ENCODE measurements at places on chromosomes 11 and 22.

DNA sequence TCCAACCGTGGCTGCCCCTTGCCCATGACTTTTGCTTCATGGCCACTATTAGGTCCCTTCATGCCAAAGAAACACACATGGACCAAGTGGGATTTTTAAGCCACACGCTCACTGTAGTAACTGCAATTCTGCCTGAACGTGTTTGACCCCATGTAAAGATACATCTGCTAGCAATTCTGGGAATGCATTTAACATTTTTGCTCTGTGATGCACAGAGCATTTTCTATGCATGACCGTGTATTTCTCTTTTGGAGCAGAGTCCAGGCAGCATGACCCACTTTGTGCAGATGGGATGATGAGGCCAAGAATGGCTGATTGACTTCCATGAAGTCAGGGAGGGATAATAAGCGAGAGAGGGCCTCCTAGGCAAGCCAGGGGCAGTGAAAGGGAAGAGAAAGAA, 108.5 kb downstream of the TP53I11 start:
- DNase-seq = no peak

DNA sequence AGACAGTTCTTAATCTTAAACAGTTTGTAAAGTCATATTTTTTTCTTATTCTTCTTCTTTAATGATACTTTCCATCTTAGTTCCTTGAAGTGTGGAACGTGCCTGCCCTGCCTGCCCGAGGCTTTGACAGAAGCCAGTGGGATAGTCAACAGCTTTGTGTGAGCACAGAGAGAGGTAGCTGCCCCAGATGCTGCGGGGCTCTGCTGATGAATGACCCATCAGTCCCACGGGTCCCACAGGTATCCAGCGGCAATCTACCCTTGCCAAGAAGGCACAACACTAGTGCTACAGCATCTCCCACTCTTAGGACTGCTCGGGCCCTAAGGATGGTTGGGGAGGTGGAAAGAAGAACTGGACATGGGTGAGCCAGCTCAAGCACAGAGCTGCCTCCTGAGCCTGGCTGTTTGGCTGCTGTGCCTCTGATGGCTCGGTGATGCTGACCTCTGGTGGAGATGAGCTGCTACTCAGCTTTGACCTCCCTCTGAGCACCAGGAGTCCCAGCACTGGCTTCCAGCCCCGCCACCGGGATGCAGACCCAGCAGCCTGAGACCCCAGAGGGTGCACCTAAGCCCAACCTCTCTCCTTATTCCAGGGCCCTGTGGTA, 11.8 kb upstream of the APLNR start:
- peak; percentile 69 for DNase-seq

- DNase-seq = no peak
Observed at GRCh38 chr11:121780971-121781370, 328.2 kb upstream of the SORL1-AS1 start.

GRCh38 chr11:20110908-20111669, 49.2 kb downstream of the DBX1 start:
- peak; percentile 90 for DNase-seq

GRCh38 chr22:36913427-36914389, at the start of gene CSF2RB:
TSS of gene CSF2RB (plus strand) at chr22:36913628. CDS start at chr22:36922208, 8,580 bp downstream.
- DNase-seq = no peak

DNA sequence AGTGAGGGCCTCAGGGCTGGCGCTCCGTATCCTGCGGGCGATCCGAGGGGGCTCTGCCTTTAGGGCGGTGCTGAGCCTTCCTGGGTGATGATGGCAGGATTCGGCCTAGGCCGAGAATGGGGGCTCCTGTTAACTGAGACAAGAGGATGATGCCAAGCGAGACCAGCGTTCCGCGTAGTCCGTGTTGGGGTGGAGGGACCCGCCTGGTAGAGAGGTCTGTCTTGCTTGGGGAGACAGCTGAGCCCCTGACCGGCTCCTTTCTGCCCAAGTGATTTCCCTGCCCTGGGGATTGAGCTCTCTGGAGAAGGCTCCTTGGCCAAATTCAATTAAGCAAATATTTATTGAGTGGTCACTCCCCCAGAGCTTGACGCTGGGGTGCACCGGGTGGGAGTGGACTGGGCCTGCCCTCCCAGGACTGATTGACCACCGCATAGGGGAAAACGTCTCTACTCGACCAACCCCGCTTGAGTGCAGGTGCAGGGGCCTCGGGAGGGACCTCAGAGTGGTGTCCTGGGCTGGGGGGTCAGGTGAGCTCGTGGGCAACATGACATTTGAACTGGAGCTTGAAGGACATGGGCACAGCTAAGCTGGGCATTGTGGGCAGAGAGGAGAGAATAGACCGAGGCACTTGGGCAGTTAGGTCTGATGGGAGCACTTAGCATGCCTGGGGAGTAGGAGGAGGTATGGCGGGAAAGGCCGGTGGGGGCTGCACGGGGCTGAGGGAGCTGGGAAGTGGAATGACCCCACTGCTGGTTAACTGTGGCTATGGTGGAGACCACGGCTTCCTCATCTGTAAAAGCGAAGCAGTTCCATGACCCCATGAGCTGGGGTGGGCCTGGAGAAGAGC, 1.1 kb downstream of the GNAZ start:
- DNase-seq = no peak

DNA sequence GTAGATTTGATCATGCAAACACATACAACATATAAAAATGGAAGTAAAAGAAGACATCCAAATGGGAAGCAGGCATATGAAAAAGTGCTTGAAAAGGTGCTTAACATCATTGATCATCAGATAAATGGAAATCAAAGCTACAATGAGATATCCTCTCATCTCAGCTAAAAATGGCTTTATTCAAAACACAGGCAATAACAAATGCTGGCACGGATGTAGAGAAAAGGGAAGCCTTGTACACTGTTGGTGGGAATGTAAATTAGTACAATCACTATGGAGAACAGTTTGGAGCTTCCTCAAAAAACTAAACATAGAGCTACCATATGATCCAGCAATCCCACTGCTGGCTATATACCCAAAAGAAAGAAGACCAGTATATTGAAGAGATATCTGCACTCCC, 549 bp upstream of the TCN1 start:
- DNase-seq = no peak

DNA sequence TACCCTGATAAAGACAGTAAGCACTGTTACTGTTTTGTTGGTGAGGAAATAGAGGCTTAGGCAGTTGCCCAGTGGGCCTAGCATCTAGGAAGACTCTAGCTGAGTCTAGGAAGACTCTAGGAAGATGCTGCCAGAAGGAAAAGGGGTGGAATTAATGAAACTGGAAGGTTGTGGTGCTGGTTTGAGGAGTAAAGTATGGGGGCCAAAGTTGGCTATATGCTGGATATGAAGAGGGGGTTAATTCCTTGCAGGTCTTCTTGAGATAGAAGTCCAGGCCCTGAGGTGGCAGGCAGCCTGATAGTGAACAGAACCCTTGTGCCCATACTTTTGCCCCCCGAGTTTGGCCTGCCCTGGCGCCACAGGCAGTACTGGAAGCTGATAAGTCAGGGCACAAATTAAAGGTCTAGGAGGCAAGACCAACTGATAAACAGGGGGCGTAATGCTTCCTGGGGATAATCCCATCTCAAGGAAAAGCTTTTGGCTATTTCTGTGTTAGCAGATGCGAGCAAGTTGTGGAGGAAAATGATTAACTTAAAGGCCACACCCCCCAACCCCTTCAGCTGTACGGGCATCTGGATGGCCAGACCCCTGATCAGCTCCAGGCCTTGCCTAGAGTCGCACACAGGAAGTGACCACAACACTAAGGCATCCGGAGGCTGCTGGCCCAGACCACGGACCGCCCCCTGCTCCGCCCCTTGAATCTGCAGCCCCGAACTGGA, 3.1 kb downstream of the ILK start:
- peak; percentile 78 for DNase-seq

- DNase-seq = no peak
Observed at GRCh38 chr11:134613646-134614045, 201.6 kb upstream of the B3GAT1 start.

GRCh38 chr22:41939981-41940831, 6.7 kb downstream of the CENPM start:
- DNase-seq = no peak

GRCh38 chr11:1105183-1105565, 30.5 kb downstream of the MUC2 start:
- DNase-seq = no peak

- DNase-seq = no peak
Observed at GRCh38 chr11:5818245-5818886, 9.6 kb downstream of the OR52N2 start.

DNA sequence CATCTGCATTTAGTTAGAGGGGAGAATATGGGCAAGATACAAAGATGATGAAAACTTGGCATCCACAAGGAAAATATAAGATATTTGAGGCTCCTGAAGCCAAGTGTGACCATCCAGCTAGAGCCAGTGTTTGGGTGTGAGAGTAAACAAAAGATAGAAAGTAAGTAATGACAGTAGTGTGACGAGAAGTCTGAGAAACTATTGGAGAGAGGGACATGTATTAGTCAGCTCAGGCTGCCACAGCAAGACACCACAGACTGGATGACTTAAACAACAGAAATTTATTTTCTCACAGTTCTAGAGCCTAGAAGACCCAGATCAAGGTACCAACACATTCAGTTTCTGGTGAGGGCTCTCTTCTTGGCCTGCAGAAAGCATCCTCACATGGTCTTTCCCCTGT, 6.4 kb upstream of the CCKBR start:
- DNase-seq = no peak

DNA sequence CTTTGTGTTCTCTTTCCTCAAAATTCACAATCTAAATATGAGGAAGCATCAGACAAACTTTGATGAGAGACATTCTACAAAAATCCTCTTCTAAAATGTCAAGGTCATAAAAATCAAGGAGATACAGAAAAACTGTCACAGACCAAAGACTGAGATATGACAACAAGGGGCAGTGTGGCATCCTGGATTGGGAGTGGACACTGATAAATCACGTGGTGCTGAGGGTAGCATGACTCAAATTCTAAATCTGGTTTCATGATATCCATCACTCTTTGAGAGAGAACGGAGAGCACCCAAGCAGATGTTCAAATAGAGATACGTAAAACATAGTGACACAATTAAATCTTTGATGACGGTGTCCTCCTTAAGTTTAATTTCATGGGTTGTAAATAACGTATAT, 13.0 kb upstream of the CARD18 start:
- DNase-seq = peak; percentile 59

All from PC-3 (cell line).